Stimulated activated CD4-positive, alpha-beta T cell treated with anti-CD3 and anti-CD28 coated beads, TNF-alpha, amount 100 ng/mL, for 24 hours (primary cell): ENCODE measurements at places on chromosomes 2 and 18.

DNA sequence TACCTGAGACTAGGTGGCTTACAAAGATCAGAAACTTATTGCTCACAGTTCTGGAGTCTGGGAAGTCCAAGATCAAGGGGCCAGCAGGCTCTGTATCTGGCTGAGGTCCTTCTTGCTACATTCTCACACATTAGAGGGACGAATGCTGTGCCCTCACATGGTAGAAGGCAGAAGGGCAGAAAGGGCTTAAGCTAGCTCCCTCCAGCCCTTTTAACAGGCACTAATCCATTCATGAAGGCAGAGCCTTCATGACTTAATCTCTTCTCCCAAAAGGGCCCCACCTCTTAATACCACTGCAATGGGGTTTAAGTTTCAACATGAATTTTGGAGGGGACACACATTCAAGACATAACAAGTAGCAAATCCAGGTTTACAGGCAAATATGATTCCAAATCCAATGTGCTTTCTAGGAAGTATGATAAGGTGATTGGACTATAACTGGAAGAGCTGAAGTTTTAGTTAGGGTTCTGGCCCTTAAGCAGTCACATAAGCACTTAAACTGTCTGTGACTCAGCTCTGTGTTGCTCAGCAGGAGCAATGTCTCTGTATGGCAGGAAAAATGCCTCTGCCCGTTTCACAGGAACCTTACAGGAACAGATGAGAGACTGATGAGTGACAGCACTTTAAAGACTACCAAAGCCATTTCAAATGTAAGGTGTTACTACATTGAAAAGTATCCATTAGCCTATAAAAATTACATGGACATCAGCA, 119.6 kb upstream of the PTPRM start:
- DNase-seq, result no peak

GRCh38 chr2:112032224-112032586, 22.9 kb upstream of the TMEM87B start:
- no peak for DNase-seq

GRCh38 chr18:369224-370015, 101.6 kb upstream of the THOC1 start:
- no peak for DNase-seq

GRCh38 chr2:197293252-197294007, 17.1 kb downstream of the ANKRD44 start:
- DNase-seq, result no peak

- no peak for DNase-seq
Observed at GRCh38 chr2:202609381-202610145, 25.2 kb upstream of the FAM117B start.

DNA sequence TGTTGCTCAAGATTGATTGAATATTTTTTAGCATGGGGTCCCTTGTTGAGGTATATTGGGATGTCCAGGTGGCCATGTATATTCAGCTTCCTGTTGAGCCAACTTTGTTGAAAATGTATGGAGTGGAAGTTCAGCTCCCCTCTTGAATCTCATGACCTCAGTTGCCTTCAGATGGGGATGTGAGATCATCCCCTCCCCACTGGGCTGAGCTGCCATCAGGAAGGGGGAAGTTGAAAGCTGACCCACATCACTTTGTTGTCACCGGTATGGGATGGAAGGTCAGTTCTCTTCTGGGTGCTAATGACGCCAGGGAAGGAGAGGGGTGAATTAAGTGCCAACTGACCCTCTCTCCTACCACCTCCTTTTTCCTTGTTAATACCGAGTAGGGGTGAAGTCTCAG, 33.9 kb downstream of the ACOXL start:
- DNase-seq, result no peak

GRCh38 chr2:237951878-237952277, 14.9 kb upstream of the UBE2F start:
- DNase-seq, result no peak

GRCh38 chr2:159856760-159857159, 58.8 kb upstream of the CD302 start:
- DNase-seq, result no peak

GRCh38 chr2:60259781-60260180, 293.7 kb downstream of the BCL11A start:
- no peak for DNase-seq

- no peak for DNase-seq
Observed at GRCh38 chr18:33873112-33873511, 295.1 kb downstream of the ASXL3 start.
